ENCODE measurements at places on chromosomes 1 and 21. TPM values are rescaled to one million over a fixed set of nuclear protein-coding genes. Genes with fewer than 3 reads are reported as not detected.

DNA sequence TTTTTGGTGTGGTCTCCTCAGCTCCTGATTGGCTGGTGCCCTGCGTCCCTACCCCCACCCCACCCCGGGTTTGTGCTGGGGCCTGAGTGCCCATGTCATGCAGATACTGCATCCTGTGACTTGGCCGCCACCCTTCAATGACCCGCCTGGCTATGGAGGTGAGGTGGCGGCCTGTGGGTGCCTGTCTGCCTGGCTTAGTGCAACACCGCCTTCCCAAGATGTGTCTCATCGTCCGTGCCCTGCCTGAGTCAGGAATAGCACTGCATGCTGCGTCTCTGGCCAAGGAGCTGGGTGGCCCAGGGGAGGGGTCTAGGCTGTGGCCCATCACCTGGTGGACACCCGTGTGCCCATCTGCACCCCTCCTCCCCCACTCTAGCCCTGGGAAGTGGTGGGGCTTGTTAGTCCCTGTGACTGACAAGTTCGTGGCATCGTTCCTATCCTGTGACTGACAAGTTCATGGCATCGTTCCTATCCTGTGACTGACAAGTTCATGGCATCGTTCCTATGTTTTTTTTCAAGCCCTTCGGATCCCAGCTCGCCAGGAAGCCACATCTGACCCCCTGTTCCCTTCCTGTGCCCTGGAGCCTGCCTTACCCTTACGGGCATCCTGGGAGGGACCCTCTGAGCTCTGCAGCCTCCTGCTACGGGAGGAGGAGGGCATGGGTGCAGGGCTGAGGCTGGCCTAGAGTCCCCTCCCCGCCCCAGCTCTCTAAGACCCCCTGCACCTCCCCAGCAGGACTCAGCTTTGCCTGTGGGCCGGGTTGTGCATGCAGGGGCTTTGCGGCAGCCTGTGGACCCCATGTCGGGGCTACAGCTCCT lies 7.5 kb downstream of the SLX9 start:
- H3K27me3 ChIP-seq, result no peaks in the 10 kb centered on the region
- no peak overlapping the region for H3K27ac ChIP-seq
- peaks cover 10% of the 10 kb centered on the region for H3K36me3 ChIP-seq
- peak; percentile 37 for DNase-seq

GRCh38 chr1:157085421-157085820 lies 14.2 kb downstream of the ETV3L start:
- H3K4me3 ChIP-seq, result no peak overlapping the region
- no peak for DNase-seq
- no peaks in the 10 kb centered on the region for H3K36me3 ChIP-seq
- H3K4me1 ChIP-seq, result peaks cover 3% of the 10 kb centered on the region
- no peak overlapping the region for H3K27ac ChIP-seq

GRCh38 chr1:39250460-39251240 lies 46.2 kb downstream of the MACF1 start:
- H3K4me1 ChIP-seq, result no peaks in the 10 kb centered on the region
- no peak overlapping the region for H3K4me3 ChIP-seq
- DNase-seq, result no peak
- H3K27me3 ChIP-seq, result no peaks in the 10 kb centered on the region

DNA sequence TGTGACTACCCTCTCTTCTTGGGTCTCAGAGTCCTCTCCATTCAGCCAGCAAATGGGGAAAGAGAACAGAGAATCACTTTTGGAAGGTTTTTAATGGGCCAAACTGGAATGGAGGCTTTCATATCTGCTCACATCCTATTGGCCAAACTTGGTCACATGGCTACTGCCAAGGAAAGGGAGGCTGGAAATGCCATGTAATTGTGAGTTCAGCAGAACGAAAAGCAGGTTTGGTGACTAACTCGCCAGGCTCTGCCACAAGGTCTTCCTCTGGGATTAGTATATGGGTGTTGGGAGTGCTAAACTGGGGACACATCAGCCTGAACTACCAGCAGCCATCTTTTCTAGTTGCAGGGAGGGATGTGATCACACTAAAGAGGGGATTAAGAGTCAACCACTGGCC lies 19.2 kb downstream of the RD3 start:
- no peak overlapping the region for H3K27ac ChIP-seq
- H3K4me3 ChIP-seq, result no peak overlapping the region
- no peaks in the 10 kb centered on the region for H3K27me3 ChIP-seq
- no peaks in the 10 kb centered on the region for H3K4me1 ChIP-seq

DNA sequence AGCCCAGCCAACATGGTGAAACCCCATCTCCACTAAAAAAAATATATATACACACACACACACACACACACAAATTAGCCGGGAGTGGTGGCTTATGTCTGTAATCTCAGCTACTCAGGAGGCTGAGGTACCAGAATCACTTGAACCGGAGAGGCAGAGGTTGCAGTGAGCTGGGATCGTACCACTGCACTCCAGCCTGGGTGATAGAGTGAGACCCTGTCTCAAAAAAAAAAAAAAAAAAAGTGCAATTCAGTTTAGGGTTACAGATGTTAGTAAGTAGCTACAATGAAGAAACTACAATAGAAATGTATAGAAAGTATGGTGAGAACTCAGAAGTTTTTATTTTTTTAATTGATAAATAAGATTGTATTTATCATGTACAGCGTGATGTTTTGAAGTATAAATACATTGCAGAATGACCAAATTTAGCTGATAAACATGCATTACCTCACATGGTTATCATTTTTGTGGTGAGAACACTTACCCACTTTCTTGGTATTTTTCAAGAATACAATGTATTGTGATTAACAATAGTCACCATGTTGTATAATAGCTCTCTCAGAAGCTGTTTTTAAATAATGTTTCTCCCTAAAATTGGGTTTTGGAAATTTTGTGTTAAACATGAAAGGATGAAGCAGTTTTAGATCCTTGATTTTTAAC lies 17.9 kb downstream of the KDM1A start:
- DNase-seq, result no peak
- H3K27ac ChIP-seq, result no peak overlapping the region
- no peaks in the 10 kb centered on the region for H3K36me3 ChIP-seq
- no peaks in the 10 kb centered on the region for H3K4me1 ChIP-seq

DNA sequence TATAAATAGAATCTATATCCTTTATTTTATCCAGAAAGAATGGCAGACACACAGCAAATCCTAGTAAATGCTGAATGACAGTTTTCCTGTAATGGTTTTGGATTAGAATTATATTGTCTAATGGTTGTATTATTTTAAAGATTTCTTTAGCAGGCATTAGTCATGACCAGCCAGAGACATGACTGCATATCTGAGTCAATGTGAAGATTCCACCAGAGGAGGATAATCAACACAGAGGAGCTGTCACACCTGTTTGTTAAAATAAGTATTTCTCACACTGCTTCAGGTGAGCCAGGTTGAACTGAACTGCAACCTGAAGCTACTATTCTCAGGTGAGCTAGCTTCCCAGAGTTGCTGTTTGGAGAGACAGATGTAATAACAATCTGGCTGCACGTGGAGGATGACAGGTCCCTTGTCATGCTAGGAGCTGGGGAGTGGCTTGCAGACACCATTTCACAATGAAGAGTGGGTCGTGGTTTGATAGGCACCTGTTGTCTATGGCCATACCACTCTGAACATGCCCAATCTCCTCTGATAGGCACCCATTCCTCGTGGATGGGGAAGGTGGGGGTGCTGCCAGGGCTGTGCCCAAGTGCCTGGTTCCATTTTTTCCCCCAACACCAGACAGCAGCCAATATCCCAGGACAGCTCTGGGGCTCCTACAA lies 94.3 kb downstream of the KCNJ6 start:
- no peak overlapping the region for H3K4me3 ChIP-seq
- no peak overlapping the region for H3K27ac ChIP-seq
- H3K4me1 ChIP-seq, result no peaks in the 10 kb centered on the region
- H3K27me3 ChIP-seq, result no peaks in the 10 kb centered on the region
- DNase-seq, result no peak
- no peaks in the 10 kb centered on the region for H3K36me3 ChIP-seq

GRCh38 chr1:5975133-5975880 lies 16.9 kb downstream of the NPHP4 start:
- H3K27ac ChIP-seq, result no peak overlapping the region
- peaks cover 4% of the 10 kb centered on the region for H3K4me1 ChIP-seq
- no peak for DNase-seq
- no peaks in the 10 kb centered on the region for H3K27me3 ChIP-seq
- H3K4me3 ChIP-seq, result no peak overlapping the region
- H3K36me3 ChIP-seq, result no peaks in the 10 kb centered on the region

DNA sequence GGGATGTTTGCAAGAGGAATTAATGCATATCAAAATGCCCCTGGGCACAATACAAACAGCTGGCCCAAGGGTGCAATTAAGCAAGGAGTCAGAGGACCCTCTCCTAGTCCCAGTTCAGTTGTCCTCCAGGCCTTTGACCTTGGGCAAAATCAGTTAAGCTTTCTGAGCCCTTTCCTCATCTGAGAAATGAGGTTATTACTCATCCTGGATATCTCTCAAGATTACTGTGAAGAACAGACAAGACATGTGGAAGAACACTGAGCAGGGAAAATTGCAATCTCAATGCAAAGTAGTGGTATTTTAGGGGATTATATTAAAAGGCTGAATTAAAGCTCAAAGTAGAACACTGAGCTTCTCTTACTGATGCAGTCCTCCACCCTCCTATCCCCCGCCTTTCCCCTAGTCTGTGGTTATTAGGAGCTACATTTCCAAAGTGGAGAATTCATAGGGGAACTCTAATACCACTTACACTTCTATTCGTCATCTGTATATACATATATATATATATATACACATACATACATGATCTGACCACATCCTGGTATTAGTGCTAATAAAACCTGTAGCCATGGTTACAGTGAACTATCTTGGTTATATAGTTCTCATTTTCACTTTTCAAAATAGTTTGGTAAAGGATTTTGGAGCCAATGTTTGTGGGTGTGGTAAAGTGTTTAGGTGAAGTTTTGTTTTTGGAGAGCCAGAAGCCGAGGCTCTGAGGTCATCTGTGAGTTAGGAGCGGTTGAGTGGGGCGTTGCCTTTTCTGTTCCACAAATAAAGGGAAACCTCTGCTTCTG lies 18.1 kb downstream of the KIAA0040 start:
- peaks cover 13% of the 10 kb centered on the region for H3K36me3 ChIP-seq
- H3K4me1 ChIP-seq, result peaks cover 18% of the 10 kb centered on the region
- DNase-seq, result peak; percentile 31
- H3K4me3 ChIP-seq, result no peak overlapping the region
- H3K27me3 ChIP-seq, result no peaks in the 10 kb centered on the region

DNA sequence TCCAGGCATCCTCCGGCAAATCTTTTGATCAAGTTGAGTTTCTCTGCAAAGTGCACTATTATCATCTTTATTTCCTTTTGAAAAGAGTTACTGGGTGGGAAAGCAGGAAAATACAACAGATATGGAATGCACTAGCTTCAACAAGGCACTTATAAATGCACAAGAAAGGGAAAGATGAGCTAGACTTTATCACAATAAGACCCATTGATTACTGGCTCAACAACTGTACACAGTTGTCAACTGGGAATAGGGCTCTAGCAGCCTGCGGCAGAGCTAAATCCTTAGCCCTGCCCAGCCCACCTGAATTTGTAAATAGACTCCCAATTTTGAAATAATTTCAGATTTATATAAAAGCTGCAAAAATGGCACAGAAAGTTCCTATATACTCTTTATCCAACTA lies 111.4 kb downstream of the CSMD2 start:
- DNase-seq, result no peak
- H3K4me1 ChIP-seq, result no peaks in the 10 kb centered on the region
- no peak overlapping the region for H3K27ac ChIP-seq
- peaks cover 7% of the 10 kb centered on the region for H3K27me3 ChIP-seq
- H3K36me3 ChIP-seq, result no peaks in the 10 kb centered on the region
- no peak overlapping the region for H3K4me3 ChIP-seq

DNA sequence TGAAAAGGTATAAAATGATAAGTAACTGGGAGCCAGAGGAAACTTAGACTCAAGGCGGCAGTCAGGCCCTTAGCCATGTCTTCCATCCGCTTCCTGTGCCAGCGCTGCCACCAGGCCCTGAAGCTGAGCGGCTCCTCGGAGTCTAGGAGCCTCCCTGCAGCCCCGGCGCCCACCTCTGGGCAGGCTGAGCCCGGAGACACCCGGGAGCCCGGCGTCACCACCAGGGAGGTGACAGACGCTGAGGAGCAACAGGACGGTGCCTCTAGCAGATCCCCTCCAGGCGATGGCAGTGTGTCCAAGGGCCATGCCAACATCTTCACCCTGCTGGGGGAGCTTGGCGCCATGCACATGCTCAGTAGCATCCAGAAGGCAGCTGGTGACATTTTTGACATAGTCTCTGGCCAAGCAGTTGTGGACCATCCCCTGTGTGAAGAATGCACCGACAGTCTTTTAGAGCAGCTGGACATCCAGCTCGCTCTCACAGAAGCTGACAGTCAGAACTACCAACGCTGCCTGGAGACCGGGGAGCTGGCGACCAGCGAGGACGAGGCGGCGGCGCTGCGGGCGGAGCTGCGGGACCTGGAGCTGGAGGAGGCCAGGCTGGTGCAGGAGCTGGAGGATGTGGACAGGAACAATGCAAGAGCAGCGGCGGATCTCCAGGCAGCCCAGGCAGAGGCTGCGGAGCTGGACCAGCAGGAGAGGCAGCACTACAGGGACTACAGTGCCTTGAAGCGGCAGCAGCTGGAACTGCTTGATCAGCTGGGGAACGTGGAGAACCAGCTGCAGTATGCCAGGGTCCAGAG lies at the start of gene BECN2:
BECN2 (plus strand) TSS at position 76 of the 803 bp plus-strand sequence; CDS start at position 76, 0 bp downstream.
- no peaks in the 10 kb centered on the region for H3K4me1 ChIP-seq
- no peaks in the 10 kb centered on the region for H3K36me3 ChIP-seq
- no peaks in the 10 kb centered on the region for H3K27me3 ChIP-seq

GRCh38 chr1:101302831-101303511 lies 66.2 kb downstream of the S1PR1 start:
- H3K27me3 ChIP-seq, result no peaks in the 10 kb centered on the region
- peaks cover 15% of the 10 kb centered on the region for H3K4me1 ChIP-seq

DNA sequence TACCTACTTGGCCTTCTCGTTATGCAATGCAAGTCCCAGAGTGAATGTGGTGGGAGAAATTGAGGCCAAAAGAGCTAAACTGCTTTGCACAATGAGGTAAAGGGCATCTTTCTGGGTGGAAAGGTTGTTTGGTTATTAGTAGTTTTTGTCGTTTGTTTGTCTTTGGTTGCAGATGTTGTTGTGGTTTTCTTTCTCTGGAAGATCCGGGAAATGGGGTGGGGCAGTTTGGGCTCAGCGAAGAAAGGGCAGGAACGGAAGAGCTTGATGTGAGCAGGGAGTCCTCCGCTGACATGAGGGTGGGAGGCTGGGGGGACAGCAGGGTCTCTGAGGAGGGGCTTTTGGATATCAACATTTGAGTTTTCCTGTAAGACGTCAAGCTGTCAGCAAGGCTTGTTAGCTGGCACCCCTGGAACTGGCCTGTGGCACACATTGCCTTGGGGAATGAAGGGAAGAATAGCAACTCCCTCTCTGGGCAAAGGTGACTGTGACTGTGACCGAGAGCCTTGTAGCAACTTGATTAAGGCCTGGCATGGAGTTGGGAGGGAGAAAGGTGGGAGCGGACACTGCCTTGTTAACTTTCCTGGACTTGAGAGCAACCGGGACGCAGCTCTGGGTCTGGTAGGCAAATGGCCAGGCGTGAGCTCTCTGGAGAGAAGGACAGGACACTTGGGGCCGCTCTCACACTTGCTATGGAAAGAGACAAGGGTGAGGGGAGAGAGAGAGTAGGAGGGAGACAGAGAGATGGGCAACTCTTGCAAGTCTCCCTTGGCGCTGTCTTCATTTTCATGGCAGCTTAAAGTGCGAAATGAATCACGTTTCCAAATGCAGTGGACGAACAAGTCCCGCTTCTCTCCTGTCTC lies 15.4 kb upstream of the OPRD1 start:
- no peak for DNase-seq
- H3K27me3 ChIP-seq, result no peaks in the 10 kb centered on the region
- no peaks in the 10 kb centered on the region for H3K4me1 ChIP-seq
- no peak overlapping the region for H3K4me3 ChIP-seq

Gene FAM72B
- 15.2 TPM for total RNA-seq

Gene ASPM
- total RNA-seq, result 19.2 TPM

Gene NPPB
- total RNA-seq, result not detected

Gene HSD3B2
- total RNA-seq, result not detected
